ENCODE measurements at places on chromosomes 13 and 19.

- no peak for DNase-seq
Measured at GRCh38 chr19:31214997-31215396, 134.2 kb downstream of the TSHZ3 start.

- DNase-seq, result no peak
Measured at GRCh38 chr19:29841209-29841558, 29.4 kb downstream of the CCNE1 start.

- no peak for DNase-seq
Measured at GRCh38 chr13:102914339-102914930, 68.6 kb downstream of the ERCC5 start.

GRCh38 chr13:61908906-61909615 lies 493.4 kb upstream of the PCDH20 start:
- DNase-seq, result no peak

DNA sequence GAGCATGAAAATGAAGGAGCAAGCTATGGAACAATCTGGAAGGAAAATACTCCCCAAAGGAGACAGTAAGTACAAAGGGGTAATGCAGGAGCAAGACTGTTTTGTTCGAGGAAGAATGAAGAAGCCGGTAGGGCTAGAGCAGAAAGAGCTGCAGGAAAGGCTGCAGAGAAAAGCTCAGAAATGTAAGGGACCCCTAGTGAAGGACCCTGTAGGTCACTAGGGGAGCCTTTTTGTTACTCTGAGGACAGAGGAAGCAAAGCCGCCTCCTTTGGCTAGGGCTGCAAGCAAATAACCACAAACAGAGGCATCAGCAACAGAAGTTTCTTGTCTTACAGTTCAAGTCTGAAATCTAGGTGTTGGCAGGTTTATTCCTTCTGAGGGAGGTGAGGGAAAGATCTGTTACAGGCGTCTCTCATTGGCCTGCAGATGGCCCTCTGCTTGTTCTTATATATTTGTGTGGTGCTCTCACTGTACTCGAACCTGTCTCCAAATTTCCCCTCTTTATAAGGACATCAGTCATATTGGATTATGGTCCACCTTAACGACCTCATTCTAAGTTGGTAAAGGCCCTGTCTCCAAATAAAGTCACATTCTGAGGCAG lies 362.3 kb downstream of the COG6 start:
- no peak for DNase-seq

- DNase-seq, result no peak
Measured at GRCh38 chr13:51829568-51829899, 15.4 kb downstream of the TMEM272 start.

DNA sequence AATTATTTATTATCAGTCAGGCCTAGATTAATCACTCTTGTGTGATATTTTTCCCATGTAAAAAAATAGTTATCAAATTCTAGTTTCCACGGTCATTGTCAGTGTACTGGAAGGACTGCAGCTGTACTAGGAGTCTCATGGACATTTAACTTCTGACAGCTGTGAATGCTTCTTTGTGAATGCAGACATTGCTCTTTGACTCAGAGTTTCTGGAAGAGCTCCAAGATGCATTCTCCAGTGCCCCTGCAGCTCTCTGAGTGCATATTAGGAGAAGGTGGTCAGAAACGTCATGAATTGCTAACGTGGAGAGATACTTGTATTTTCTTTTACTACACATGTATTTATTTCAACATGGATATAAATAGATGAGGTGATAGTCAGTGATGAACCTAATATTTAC lies 9.7 kb upstream of the SLITRK5 start:
- DNase-seq, result no peak

DNA sequence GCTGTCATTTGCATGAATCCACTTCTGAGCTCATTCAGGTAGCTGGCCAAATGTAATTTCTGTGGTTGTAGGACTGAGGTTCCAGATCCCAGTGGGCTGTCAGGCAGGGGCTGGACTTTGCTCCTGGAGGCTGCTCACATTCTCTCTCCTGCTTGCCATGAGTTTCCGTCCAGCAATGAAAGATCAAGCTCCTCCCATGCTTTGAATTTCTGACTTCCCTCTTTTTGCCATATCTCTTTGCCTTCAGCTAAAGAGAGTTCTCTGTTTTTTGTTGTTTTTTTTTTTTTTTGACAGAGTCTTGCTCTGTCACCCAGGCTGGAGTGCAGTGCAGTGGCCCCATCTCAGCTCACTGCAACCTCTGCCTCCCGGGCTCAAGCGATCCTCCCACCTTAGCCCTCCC lies 76.9 kb downstream of the ING1 start:
- no peak for DNase-seq

GRCh38 chr19:12946092-12946721 lies 545 bp downstream of the RAD23A start:
- DNase-seq, result no peak

GRCh38 chr13:73065036-73065435 lies 6.2 kb downstream of the KLF5 start:
- no peak for DNase-seq

DNA sequence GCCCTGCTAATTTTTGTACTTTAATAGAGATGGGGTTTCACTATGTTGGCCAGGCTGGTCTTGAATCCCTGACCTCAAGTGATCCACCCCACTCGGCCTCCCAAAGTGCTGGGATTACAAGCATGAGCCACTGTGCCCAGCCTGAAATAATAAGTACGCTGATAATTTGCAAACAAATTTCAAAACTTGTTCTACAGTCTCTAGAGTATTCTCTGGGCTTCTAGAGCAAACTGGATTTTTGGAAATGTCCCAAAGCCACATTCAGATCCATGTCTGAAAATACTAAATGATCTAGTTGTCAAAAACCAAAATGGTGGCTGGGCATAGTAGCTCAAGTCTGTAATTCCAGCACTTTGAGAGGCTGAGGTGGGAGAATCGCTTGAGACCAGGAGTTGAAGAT lies 39.9 kb upstream of the PSPC1 start:
- DNase-seq, result no peak

DNA sequence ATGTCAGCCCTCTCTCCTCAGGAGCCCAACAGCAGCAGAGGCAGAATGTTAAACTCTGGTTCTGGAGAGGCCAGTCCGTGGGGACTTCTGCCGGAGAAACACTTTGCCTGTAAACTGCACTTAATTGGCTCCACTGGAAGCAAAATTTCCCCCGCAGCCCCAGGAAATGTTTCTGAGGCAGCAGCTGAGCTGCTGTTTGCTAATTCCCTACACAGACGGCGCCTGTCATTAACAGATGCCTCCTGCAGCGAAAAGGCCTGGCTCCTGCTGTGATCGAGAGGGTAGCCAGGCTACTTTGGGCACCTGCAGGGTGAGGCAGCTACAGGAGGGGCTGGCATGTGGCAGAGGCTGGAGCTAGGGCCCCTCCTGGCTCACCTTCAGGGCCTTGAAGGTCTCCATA lies 5.2 kb upstream of the TM6SF2 start:
- no peak for DNase-seq

DNA sequence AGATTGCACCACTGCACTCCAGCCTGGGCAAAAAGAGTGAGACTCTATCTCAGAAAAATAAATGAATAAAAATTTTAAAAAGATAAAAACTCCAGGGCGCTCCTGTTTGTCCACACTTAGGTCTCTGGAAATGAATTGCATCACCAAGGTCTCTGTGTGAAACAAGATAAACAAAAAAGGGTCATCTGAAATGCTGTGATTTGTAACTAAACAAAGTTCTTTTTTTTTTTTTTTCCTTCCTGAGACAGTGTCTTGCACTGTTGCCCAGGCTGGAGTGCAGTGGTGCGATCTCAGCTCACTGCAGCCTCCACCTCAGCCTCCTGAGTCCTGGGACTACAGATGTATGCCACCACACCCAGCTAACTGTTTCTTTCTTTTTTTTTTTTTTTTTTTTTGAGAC lies 11.5 kb downstream of the FZR1 start:
- DNase-seq, result no peak

DNA sequence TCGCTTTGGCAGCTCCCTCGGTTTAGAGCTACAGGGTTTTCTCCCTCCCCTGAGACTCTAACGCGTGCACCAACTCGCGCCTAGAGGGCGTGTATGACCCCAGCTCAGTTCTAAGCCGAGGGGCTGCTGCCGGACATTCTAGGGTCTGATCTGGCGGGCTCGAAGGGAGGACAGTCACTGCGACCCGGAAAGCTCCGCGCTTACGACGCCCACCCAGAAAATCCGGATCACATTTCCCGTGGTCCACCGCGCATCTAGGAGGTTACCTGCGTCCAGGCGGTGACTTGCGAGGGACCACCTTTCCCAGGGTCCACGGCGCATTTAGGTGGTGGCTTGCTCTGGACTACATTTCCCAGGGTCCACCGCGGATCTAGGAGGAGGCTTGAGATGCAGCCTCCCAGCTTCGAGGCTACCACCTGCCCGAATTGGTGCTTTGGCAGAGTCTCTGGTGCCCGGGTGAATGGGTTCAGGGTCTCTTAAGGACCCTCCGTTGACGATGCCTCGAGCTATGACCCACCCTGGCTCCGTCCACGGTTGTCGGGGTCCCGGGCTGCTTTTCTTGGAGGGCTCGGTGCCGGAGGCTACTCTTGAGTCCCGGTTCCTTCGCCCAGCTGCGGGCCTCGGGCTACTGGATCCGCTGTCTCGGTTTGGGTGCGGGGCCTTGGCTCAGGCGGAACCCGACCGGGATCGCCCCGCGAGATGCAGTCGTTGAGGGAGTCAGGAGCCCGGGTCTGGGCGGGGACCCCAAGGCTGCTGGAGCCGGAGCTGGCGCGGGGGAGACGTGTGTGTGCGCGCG lies 30.5 kb downstream of the ZNF146 start:
- DNase-seq, result no peak

DNA sequence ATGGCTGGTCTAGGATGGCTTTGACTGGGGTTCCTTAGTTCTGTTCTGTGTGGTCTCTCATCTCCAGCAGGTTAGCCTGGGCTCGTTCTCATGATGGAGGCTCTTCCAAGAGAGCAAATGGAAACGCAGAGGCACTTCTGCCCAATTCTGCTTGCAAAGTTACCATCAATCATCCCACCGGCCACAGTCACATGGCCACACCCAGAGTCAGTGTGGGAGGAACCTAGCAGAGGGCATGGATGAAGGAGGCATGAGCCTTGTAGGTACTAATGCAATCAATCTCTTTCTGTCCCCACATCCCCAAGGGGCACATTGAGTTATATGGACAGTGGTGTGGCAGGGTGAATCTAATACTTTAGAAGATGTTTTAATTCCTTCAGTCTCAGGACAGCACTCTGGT lies 207.2 kb downstream of the ZNF536 start:
- no peak for DNase-seq

GRCh38 chr19:39813264-39813993 lies 20.5 kb downstream of the DYRK1B start:
- DNase-seq, result no peak

DNA sequence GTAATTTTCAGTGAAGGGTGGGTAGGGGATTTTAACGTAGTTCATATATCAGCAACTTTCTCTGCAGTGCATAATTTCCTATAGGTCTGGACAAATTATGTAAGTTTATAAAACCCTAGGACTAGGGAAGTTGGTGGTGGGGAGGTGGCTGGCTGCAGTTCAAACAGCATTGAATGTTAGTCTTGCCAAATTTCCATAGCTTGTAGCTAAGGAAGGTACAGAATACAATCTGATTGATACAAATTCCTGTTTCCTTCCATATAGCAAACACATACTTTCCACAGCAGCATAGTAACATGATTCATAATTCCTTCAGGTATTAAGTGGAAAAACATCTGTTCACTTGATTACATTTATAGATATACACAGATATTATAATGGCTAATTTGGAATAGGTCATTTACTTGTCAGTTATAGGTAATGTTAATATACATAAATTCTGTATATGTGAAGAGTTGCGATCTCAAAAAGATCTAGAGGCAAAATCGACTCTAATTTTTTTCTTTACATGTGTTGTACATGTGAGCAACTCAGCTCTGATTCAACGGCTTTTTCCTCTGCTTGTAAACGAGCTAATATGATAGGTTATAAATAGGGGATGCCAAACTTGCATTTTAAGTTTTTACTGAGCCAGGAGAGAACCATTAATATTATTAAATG lies 233.4 kb upstream of the CSNK1A1L start:
- DNase-seq, result no peak

GRCh38 chr19:58570770-58571574 lies 2.2 kb downstream of the MZF1 start:
- no peak for DNase-seq

DNA sequence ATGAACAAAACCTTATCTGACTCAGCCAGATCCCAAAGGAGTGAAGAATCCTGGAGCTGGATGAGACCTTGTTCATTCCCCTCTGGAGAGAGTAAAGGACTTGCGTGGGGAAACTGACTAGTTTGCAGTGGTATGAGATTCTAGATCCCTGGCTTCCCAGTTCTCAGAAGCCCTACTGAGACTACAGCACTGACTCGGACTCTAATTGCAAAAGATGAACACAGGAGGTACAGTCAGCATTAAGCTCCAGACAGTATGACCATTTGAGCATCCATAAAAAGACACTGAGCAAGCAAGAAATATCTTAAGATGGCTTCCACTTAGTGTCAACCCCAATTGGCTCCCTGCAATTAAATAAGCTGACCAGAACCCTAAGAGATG lies 6.8 kb downstream of the ZC3H4 start:
- DNase-seq, result no peak

Measured in urinary bladder (tissue), 4 donors.